ENCODE measurements at places on chromosomes 4 and X.

DNA sequence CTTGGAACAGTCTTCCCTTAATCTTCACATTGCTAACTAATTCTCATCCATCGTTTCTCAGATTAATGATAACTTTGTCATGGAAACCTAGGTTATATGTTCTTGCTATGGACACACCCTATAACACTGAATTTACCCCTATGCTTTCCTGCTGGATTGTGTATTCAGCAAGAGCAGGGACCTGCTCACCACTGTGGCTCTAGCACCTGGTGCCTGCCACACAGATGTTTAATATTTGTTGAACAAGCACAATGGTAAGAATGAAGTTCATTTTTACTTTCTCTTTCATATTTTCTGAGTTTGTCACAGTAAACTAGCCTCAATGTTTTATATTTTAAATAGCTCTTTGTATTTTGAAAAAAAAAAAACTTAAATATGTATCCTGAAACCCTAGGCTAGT, 734.0 kb upstream of the DIAPH2 start:
- no peak for DNase-seq

GRCh38 chrX:113510586-113510985, 670.0 kb upstream of the AMOT start:
- no peak for DNase-seq

DNA sequence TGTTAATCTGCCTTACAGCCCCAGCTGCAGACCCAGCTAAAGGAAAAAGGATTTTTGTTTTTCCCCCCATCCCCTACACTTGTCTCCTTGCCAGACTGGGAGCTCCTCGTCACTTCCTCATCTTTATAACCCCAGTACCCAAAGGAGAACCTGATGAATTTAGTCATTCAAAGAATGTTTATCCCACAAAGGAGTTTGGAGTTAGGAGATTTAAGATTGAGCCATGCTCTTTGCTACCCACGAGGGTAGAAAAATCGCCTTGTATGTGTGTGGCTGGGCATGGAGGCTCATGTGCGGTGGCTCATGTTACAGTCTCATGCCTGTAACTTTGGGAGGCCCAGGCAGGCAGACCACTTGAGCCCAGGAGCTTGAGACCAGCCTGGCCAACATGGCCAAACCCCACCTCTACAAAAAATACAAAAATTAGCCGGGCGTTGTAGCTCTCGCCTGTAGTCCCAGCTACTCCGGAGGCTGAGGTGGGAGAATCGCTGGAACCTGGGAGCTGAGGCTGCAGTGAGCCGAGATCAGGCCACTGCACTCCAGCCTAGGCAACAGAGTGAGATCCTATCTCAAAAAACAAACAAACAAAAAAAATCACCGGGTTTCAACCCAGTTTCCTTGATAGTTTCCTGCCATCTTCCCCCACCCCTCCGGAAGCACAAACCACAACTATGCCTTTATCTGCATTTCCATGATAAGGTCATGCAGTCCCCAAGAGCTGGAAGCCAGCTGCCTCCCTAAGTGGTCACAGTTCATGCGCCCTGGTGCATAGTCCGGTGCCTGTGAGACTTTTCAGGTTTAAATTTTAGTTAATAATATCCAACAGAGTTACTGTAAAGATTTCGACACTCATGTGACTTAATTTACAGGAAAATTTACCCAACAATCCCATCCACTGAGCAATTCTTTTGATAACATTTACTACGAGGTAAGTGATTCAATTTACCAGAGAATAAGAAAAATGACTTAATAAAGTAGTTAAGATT, 1.5 kb downstream of the CFAP97 start:
- no peak for DNase-seq

- no peak for DNase-seq
Measured at GRCh38 chr4:146633471-146633800, 5.3 kb upstream of the POU4F2 start.

GRCh38 chr4:179747218-179747910, 2305.1 kb upstream of the AGA start:
- DNase-seq, result no peak

DNA sequence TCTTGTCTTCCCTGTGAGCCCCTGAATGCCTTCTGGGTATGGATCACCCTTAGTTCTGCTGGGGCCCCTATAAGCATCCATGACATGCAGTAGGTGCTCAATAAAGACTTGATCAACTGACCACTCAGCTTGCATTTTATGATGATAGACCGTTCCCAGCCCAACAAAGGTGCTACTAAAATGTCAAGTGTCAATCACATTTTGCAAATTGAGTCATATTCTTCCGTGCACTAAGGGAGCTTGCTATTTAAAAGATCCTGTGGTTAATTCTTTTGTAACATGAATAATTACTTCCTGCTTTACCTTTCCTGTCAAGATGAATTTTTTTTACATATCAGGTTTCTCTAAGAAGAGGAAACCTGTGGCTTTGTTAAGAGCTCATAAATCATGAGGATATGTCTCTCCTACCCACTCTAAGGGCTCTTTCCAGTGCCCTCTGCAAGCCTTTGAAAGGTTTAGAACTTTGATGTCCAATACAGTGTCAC, 47.6 kb downstream of the SH3KBP1 start:
- DNase-seq, result no peak

- DNase-seq, result no peak
Measured at GRCh38 chr4:16157609-16158503, 68.4 kb downstream of the TAPT1 start.

- DNase-seq, result no peak
Measured at GRCh38 chr4:103073792-103074438, 2.6 kb downstream of the SLC9B2 start.

DNA sequence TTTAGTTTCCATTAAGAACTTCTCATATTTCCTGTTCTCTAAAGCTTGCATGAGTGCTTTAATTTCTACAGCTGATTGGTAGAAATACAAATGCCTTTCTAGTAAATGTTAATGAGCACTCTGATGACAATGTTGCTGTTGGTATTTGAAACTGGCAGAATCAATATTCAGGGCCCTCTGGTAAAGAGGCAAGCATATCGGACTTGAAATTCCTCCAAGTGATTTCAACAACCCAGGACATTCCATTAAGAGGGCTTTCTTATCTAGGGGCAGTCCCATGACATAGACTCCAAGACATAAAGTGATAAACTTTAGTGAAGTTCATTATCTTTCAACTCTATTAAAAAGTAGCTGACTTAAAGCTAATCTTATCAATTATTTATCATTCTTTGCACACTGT, 83.1 kb upstream of the VCX start:
- no peak for DNase-seq

GRCh38 chrX:46572340-46572936, 1.1 kb upstream of the CHST7 start:
- no peak for DNase-seq

GRCh38 chrX:20218836-20219505, 47.7 kb downstream of the RPS6KA3 start:
- no peak for DNase-seq

DNA sequence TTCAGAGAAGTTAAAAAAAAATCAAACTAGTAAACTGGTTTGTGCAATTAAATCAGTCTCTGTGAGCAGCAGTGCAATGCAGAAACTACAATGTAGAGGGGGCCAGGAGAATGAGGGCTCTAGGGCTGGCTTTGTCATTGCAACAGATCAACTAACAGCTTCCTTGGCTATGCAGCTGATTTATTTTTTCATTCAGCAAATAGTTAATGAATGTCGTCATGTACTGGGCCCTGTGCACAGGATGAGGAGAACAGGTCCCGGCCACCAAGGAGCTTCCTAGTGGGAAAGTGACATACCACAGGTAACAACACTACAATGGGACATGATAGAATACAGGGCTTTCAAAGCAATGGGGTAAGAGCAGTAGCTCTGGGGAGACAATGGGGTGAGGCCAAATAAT, 190.1 kb downstream of the NSUN7 start:
- no peak for DNase-seq

GRCh38 chr4:175071123-175071522, 153.0 kb downstream of the ADAM29 start:
- DNase-seq, result no peak

All from stimulated activated CD8-positive, alpha-beta memory T cell treated with anti-CD3 and anti-CD28 coated beads, Interleukin-7, amount 100 ng/mL, for 24 hours (primary cell).